ENCODE measurements at places on chromosomes 6 and 20.

- no peak for DNase-seq
Observed at GRCh38 chr20:59775687-59776055, 157.8 kb downstream of the SYCP2 start.

- no peak for DNase-seq
Observed at GRCh38 chr6:140281236-140281635, 906.8 kb upstream of the CITED2 start.

DNA sequence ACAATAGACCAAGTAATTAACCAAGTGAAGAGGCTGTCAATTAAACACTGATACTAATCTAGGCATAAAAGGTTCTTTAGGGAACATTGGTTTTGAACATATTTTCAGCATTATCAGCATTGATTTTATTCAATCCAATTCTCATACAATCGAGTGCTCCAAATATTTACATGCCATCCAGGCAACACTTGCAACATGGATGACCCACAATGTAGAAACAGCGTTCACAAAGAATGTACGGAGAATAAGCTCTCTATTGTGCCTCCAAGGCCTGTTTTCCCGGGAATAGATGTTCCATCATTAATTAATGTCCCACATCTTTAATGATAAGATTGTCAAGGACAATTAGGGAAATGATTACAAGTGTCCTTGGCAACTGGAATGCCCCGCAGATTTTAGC, 117.4 kb downstream of the RFX6 start:
- DNase-seq: no peak

- no peak for DNase-seq
Observed at GRCh38 chr6:106126482-106126881, 40.3 kb downstream of the PRDM1 start.

DNA sequence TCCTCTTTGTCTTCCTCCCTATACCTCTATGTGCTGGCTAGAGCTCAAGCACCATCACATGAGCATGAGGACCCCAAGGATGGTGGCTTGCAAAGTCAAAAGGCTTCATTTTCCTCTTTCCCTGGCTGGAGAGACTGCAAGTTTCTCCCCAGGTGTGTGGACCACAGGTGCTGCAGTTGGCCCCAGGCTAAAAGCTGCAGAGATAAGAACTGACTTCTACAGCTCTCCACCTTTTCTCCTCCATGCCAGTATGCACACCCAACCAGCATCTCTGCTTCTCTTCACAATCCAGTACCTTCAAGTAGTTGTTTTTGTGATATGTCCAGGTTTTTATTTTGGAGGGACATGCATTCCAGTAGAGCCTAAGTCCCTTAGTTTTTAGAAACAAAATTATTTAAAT, 29.1 kb downstream of the PRKN start:
- DNase-seq: no peak
